Umbilical cord (tissue), 2 donors: ENCODE measurements at places on chromosomes 3 and 15. TPM values are rescaled to one million over a fixed set of nuclear protein-coding genes. Genes with fewer than 3 reads are reported as not detected.

DNA sequence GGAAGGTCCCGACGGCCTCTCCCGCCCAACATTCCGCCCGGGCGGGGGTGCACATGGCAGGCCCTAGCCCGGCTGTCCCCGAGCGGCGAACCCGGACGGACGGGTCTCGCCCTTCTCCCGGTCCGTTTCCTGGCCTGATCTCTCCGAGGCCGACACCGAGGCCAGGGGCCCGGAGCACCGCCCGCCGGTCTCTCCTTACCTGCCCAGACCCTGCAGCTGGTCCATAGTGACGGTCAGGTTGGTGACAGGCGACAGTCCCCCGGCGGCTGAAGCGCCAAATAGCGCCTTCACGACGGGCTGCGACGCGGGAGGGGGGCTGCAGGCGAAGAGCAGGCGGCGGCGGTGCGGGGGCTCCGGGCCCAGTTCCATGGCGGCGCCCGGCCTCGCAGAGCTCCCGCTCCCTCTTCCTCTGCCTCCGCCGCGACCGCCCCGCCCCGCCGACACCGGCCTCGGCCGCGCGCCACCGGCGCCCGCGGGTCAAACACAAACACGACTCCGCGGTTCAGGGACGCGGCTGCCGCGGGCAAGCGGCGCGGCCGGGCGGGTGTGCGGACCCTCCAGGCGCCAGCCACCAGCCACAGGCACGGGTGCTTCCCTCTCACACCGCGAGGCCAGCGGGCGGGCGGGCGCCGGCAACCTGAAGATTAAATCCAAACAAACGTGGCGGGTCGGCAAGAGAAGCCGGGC lies 495 bp downstream of the CDC25A start:
- no peak for DNase-seq

- no peak for DNase-seq
Observed at GRCh38 chr3:186152889-186153292, 44.0 kb upstream of the ETV5 start.

DNA sequence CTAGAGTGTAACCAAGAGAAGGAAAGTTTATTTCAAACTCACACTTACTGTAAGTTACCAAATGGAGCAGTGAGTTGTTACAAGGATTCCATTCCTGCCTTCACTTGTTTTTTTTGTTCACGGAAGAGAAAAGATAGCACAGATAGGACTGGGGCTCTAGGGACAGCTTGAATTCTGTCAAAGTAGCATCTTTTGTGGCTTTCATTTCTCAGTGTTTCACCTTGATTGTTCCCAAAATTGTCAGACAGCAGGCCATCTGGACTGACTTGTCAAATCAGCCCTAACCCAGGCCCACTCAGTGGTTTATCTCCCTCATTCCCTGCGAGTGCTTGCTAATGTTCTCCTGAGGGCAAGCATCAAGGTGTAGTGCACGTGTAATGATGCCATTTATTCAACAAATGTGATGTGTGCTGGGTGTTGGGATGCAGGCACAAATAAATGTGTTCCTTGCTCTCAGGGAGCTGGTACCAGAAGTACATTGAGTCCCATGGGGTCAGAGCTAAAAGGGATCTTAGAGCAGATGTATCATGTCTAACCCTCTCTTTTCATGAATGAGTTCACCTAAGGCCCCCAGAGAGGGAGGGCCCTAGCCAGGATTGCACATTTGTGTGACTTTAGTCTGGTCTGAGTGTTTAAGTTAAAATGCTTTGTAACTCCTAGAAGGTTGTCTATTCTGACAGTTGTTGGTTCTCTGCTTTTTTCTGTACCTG lies 49.1 kb downstream of the PDHB start:
- no peak for DNase-seq

- no peak for DNase-seq
Observed at GRCh38 chr3:37676885-37677284, 184.8 kb upstream of the CTDSPL start.

- DNase-seq, result no peak
Observed at GRCh38 chr3:140509534-140509933, 168.3 kb upstream of the TRIM42 start.

- no peak for DNase-seq
Observed at GRCh38 chr3:174219738-174220137, 639.4 kb upstream of the NAALADL2 start.

- no peak for DNase-seq
Observed at GRCh38 chr3:8464668-8465067, 37.0 kb upstream of the LMCD1 start.

GRCh38 chr3:187920913-187921312 lies 175.6 kb upstream of the BCL6 start:
- DNase-seq, result peak; percentile 18

- DNase-seq, result no peak
Observed at GRCh38 chr3:111531446-111531845, 10.6 kb upstream of the CD96 start.

GRCh38 chr3:23648996-23649395 lies 156.8 kb upstream of the UBE2E1 start:
- no peak for DNase-seq

GRCh38 chr3:36248374-36248773 lies 131.9 kb upstream of the STAC start:
- DNase-seq, result no peak

- DNase-seq, result no peak
Observed at GRCh38 chr3:44045476-44046275, 196.0 kb upstream of the TOPAZ1 start.

- no peak for DNase-seq
Observed at GRCh38 chr15:99619712-99620111, 53.9 kb downstream of the MEF2A start.

DNA sequence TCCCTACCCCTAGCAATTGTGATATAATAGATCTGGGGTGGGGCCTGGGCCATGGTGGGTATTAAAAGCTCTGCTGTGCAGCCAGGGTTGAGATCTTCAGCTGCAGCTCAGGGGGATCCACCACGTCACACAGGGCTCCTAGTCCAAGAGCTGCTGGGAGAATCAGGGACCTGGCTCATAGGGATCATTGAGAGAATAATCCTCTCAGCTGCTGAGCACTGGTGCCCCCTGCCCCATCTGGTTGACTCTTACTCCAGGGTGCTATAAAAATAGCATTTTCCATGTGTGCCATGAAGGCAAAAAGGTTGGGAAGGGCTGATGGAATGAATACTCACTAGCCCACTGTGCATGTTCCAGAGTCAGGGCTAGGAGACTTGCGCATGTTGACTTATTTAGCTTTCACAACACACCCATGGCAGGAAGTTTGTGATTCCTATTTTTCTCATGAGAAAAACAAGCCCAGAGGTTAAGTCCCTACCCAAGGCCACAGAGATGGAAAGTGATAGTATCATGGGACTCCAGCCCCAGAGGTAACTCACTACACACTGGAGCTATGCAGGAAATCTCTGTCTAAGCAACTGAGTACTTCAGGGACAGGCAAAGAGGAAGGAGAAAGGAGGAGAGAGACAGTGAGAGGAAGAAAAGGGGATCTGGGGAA lies 94.6 kb upstream of the HERC1 start:
- no peak for DNase-seq

DNA sequence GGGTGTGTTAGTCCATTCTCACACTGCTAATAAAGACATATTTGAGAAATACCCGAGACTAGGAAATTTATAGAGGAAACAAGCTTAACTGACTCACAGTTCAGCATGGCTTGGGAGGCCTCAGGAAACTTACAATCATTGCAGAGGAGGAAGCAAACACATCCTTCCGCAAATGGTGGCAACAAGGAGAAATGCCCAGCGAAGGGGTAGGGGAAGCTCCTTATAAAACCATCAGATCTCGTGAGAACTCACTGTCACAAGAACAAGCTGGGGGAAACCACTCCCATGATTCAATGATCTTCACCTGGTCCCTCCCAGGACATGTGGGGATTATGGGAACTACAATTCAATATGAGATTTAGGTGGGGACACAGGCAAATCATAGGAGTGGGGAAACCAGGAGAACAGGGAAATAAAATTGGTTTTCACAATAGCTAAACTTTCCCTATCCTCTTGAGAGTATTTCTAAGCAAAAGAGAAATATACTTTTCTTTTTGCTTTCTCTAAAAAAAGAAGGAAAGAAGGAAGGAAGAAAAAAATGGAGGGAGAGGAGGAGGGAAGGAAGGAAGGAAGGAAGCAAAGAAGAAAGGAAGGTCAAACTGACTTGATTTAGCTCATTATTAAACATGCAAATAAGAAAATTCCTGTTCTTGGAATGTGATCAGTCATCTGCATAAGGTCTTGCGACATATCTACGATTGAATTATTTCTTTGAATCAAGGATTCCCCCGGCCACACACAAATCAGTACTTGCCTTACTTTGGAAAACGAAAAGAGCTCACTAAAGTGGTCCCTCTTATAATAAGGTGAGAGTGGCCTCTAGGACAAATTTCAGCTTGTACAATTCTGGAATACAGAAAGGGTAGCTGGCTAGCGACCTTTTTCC lies 75.2 kb downstream of the LIPC start:
- DNase-seq, result no peak

DNA sequence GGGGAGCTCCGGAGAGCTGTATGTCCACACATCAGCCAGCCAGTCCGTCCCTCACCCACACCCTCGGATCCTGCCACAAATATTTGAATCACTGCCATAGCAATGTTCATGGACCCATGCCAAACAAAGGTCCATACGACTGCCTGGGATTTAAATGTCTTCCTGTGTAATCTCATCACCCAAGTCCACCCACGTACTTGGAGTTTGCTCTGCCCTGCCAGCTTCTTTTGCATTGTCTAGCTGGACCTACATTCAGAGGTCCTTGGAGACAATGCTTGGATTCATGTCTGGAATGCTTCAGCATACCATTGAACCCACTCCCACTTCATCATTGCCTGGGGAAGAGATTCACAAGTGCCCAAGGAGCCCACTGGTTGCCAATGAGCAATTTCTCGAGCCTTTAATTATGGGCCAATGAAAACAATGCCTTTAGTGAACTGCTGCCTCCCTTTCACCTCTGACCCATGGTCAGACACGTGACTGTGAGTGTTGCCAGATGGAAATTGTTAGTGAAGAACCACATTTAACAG lies 90.4 kb upstream of the PHLDB2 start:
- peak; percentile 36 for DNase-seq

GRCh38 chr3:148510116-148510515 lies 187.6 kb upstream of the AGTR1 start:
- DNase-seq, result no peak

- DNase-seq, result peak; percentile 40
Observed at GRCh38 chr15:71011503-71012155, 103.6 kb upstream of the THSD4 start.

- DNase-seq, result no peak
Observed at GRCh38 chr3:99817047-99817436, 620 bp upstream of the CMSS1 start.

DNA sequence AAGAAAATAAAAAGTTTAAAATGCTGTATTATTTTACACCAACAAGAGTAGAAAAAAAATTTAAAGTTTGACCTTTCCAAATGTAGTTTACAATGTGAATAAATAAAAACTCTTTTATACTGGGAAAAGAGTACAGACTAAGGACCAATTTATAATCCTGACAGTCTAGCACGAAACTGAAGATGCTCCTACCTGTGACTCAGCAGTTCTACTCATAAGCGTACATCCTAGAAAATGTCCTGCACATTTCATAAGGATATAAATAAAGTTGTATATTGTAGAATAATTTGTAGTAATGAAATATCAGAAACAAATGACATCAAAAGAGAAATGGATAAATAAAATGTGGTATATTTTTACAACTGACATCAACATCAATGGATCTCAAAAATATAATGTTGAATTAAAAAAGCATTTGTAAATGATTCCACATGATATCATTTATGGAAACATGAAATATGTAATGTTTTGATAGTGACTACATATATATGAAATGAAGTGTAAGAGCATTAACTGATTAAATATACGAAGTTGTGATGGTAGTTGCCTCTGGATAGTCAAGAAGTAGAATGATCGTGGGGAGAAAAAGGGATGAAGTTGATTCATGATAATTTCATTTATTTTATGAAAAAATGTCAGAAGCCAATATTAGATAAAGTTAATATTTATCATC lies 161.3 kb upstream of the CBLB start:
- no peak for DNase-seq

GRCh38 chr3:73010158-73010557 lies 13.5 kb downstream of the PPP4R2 start:
- DNase-seq, result no peak

GRCh38 chr15:92205255-92205739 lies 188.4 kb upstream of the ST8SIA2 start:
- peak; percentile 26 for DNase-seq

DNA sequence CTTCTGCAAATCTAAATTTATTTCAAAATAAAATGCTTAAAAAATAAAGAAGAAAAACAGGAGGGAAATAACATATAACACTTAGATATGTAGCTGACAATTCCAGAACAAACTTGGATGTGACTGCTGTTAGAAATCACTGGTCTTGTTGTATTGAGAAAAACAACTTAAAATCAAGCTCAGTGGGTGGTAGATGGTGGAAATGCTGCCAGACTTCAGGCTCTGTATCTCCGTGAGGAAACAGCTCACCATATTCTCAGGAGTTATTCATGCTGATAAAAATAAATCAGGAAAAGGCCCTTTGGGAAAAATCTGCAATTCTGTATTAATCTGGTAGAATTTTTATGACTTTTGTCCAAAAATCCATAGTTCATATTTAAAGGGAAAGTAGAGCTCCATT lies 477.6 kb downstream of the RAP2B start:
- DNase-seq, result peak; percentile 25

TAGLN3 gene
- not detected for total RNA-seq

LSMEM2 gene
- total RNA-seq, result 4.8 TPM

NOX5 gene
- 1.2 TPM for total RNA-seq

PSTPIP1 gene
- 12.8 TPM for total RNA-seq

UMPS gene
- total RNA-seq, result 24.1 TPM

ARF4 gene
- total RNA-seq, result 142 TPM

ANKRD63 gene
- total RNA-seq, result not detected

EBLN2 gene
- 13.2 TPM for total RNA-seq
